NCI-H187 (cell line): ENCODE measurements at places on chromosomes 11 and 22.
A peak's percentile ranks its signal among the peaks of the same experiment; 100 is the strongest.

GRCh38 chr11:540583-541432 lies 3.5 kb downstream of the LRRC56 start:
- no peak for DNase-seq

GRCh38 chr11:11288972-11289616 lies 64.0 kb downstream of the CSNK2A3 start:
- no peak for DNase-seq

- DNase-seq = no peak
These were observed 217.0 kb downstream of the DYNC2H1 start for GRCh38 chr11:103326070-103326794.

- DNase-seq = no peak
These were observed 1488.6 kb downstream of the BRD1 start for GRCh38 chr22:48338793-48339705.

GRCh38 chr11:1896923-1897322 lies 5.2 kb upstream of the PRR33 start:
- no peak for DNase-seq

GRCh38 chr22:32950366-32950765 lies 107.8 kb downstream of the SYN3 start:
- DNase-seq = no peak

DNA sequence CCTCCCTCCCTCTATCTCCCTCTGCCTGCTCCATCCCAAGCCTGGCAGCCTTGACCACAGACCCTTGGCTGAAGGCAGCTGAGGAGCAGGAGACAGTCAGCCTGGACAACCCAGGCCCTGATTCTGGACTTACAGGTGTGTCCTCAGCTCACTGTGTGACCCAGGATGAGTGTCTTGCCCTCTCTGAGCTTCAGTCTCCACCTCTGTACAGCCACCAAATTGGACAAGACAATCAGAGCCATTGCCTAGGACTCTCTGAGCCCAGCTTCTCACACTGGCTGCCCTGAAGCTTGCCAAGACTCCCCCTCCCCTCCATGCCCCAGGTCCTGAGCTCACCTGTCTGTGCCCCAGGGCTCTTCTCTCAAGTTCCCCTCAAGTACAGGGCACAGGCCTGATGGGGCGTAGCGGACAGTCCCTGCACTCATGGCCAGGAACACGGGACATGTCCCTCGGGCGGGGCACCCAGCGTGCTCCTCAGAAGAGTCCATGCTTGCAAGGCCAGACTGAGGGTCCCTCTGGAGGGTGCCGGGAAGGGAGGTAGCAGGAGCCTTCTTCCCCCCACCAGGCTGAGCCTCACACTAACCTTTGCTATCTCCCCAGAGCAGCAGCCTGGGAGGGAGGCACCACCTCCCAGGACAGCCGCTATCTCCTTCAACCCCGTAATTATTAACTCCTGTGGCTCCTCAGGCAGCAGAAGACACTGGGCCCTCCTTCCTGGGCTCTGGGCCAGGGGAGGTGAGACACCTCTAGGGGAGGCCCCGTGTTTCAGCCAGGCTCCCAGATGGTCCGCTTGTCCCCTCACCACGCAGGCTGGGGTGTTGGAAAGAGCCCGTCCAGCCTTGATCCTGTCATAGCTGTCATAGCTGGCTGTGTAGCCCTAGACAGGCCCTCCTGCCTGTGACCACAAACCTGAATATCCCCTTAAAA lies 2.6 kb upstream of the RAB3IL1 start:
- no peak for DNase-seq

- DNase-seq = no peak
These were observed 57.5 kb downstream of the PAK1 start for GRCh38 chr11:77416357-77416756.

DNA sequence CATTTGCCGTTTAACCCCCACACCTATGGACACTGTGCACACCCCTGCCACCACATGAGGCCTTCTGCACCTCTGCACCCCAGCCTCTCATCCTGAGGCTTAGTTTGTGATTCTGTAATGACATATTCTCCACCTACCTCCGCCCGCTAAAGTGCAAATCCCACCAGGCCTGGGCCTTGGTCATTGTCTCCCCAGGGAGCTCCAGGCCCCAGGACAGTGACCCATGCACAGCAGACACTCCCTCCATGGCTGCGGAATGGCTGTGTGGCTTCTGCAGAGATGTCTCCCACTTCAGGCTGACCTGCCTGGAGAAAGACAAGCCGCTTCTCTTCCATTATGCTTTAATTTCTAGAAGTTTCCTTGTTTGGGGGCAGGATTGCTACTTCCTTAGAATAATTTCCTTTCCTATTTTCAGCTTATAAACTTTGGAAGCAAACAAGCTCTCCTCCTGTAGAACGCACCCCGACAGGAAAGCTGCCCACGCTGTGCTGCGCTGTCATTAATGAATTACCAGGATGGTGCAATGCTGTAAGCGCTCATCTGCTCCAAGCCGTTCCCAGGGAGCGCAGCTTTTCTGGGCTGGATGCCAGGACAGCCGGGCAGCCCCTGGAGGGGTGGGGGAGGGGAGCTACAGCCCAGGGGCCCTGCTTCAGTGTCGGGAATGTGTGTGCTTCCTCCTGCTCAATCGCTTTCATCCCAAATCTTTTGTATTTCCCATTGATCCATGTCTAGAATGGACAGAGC lies 618.0 kb downstream of the BRD1 start:
- peak; percentile 5 for DNase-seq

- no peak for DNase-seq
These were observed 736.0 kb upstream of the CCDC90B start for GRCh38 chr11:84022201-84022600.

DNA sequence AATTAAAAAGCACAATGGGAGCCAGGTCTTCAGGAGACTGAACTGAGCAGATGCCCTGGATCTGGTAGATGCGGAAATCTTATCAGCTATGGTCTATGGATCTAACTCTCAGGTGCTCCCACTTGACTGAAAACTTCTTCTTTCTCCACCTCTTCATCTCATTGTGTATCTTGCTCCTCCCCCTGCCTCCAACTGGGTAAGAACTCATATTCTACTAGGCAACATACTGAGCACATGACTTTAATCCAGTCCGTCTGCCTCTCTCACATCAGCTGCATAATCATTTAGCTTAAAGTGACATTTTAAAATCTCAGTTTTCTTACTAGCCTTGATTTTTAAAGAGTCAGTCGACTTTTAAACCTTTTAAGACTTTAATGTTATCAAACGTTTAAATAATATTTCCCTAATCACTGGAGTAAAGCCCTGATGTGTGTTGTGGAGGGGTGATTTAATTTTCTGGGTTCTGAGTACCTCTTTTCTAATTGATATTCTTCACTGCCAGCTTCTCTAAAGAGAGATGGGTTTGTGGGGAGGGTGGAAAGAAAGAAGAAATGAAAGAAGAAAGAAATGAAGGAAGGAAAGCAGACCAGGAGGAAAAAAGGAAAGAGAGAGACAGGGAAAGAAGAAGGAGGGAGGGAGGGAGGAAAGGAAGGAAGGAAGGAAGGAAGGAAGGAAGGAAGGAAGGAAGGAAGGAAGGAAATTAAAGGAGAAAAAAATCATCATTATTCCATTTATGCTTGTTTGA lies 592.8 kb upstream of the ARHGAP42 start:
- no peak for DNase-seq

GRCh38 chr11:33722590-33723234 lies 13.5 kb downstream of the CD59 start:
- no peak for DNase-seq

DNA sequence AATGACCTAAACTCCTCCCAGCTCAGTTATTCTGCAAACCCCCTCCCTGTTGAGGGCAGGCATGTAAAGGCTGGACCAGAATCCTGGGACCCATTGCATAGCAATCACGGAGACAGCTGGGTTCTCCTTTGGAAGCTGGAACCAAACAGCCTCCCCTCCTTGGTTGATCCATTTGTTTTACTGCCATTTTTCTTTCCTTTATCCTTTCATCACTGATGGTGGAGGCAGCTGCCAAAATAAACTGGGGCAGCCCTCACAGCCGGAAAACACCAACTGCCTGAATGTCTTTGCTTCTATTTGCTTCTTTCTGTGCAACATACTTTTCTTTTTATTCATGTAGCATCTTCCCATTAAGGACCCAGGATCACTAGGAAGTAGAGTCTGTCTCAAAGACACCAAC lies 150.0 kb upstream of the SYT13 start:
- no peak for DNase-seq

GRCh38 chr22:22836635-22837034 lies 51.0 kb upstream of the IGLL5 start:
- DNase-seq = no peak

GRCh38 chr11:61828629-61829407 lies 718 bp downstream of the FADS2 start:
- DNase-seq = peak; percentile 12

GRCh38 chr22:42869888-42870480 lies 12.9 kb upstream of the ARFGAP3 start:
- no peak for DNase-seq

DNA sequence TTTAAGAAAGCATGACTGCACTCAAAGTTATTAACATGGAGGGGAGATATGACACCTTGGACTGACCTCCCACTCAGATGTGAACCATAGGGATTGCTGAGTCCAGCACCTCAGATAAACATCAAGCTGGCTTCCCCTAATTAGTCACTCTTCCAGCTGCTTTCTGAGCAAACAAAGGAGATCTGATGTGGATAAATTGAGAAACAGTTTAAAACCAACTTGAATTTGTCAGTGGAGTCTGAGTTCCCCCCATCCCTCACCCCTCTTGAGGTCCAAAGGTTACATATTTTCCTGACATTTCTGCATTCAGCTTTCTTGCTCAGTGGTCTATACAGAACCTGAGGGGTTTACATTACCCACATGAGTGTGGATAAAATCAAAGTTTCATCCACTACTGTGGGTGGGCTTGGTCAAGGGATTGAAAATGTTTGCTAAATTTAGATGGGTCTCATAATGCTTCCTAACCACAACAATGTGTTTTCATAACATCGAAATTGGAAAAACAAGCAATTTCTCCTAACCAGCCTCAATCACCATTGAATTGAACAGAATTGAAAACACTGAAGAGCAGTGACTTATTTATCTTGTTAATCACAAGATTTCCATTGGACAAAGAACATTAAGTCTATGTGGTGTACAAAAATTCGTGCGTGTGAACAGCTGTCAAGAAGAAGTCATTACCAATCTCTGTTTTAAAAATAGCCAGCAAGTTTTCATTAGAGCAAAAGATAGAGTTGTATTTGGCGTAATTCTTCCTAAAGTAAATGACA lies 292.3 kb downstream of the METTL15 start:
- no peak for DNase-seq

DNA sequence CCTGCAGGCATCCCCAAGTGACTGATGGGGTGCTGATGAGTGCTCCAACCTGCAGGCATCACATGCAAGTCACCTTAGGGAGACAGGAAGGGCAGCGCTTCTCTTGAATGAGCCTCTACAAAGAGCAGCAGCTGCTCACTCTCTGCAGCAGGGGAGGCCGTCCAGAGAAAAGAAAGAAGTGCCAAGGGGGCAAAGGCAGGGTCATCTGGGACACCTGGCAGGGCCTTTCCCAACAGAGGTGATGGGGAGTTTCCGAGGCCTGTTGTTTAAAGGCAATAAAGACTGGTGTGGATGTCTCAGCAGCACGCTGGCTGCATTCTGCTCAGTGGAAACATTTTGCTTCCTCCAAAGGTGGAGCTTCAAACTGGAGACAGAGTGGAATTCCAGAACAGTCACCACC lies 113.7 kb downstream of the ETS1 start:
- DNase-seq = no peak

GRCh38 chr22:37562049-37562875 lies 2.0 kb downstream of the CDC42EP1 start:
- DNase-seq = no peak

- DNase-seq = no peak
These were observed 14.4 kb upstream of the EIF4G2 start for GRCh38 chr11:10823152-10823579.

DNA sequence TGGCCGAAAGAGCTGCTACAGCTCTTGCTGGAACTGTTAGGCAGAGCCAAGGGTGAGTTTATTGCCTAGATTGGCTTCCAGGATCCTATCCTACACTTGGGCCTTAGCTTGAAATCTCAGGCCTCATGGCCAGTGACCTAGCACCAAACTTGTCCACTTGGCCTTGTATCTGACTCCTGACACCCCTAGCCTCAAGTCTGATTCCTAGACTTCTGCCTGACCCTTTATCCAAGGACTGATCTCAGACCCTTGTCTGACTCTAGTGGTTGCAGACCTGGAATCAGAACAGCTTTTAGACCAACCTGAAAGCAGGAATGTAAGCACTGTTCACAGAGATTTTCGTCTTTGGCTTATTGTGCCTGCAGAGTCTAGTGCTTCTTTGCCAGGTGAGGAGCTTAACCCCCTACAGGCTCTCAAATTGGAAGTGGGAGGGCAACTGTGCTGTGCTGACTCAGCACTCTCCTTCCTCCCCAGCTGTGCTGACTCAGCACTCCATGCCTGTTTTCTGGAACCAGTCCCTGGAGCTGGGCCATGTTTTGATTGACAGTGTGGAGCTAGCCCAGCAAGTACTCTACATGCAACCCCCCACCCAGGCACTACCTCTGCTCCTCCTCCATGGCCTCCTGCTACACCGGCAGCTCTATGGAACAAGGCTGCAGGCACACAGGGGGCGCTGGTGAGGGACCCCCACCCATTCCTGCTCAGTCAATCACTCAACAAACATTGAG lies 35.1 kb downstream of the RRP8 start:
- DNase-seq = no peak

- DNase-seq = no peak
These were observed 34.0 kb upstream of the TRPC6 start for GRCh38 chr11:101617735-101618332.

- no peak for DNase-seq
These were observed 167.1 kb downstream of the ETS1 start for GRCh38 chr11:128420265-128420664.

DNA sequence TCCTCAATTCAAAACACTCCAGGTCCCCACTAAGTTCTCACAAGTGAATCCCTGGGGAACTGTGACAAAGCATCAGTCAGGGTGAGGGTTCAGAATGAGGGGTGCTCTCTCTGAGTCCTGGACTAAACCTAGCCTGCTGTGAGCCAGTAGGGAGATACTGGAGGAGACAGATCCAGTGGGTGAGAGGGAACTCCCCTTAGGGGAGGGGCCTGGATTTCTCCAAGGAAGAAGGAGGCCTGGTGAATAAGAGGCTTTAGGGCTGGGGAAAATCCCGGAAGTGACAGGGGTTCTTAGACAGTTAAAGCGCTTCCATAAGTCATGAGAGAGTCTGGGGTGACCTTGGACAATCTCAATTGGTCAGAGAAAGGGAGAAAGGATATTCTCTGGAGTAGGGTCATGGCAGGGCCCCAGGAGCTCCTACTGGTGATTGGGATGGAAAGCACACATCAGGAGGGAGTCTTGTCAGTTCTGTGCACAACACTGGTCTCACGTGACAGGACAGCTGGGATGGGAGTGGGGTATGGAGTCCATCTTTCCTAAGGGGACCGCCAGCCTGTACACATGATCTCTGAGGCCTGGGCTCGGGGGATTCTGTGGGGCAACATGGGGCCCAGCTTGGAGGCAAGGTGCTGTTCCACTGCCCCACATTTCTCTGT lies 1.5 kb downstream of the TBC1D10A start:
- no peak for DNase-seq

- DNase-seq = no peak
These were observed 41.4 kb downstream of the SCUBE2 start for GRCh38 chr11:9049959-9050358.
